Choroid plexus epithelial cell (primary cell): ENCODE measurements at places on chromosomes 4 and X.
A peak's percentile ranks its signal among the peaks of the same experiment; 100 is the strongest.

DNA sequence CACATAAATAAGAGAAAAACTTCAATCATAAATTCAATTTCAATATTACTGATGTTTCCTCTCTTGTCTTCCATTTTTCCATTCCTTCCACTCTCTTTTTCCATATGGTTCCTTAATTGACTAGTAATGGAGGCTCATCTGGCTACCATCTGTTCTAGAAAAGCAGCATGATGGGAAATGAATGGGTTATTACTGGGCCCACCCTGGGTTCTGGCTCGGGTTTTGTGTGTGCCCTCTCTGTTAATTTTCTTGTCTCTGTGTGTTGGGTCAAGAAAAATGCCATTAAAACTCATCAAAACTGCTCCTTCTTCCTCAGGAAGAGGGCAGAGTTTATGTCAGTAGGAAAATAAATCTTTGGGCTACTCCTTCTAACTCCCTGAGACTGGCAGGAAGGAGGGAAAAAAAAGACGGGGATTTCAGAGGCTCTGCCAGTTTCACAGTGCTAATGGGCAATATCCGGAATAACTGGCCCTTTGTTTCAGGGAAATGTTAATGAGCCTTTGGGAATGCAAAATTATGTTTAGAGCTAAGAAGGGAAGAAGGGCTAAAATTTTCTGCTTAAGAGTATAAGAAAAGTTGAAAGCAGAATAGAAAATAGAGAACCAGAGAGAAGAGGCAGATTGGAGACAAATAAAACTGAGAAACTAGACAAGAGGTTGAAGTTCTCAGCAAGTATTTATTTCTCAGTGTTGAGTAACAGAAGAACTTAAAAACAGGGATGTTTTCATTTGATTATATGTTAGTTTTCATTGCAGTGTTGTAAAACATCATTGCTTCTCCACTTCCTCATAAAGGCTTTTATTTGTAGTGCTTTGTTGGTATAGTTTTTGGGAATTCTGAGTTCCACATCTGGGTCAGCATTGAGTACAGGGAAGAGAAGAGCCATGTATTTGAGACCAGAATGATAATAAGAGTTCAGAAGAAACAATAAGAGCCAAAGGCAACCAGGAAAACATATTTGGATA, 19.7 kb downstream of the GABRB1 start:
- no peak for DNase-seq

- DNase-seq: no peak
Observed at GRCh38 chrX:39414290-39414854, 613.1 kb downstream of the MID1IP1 start.

- no peak for DNase-seq
Observed at GRCh38 chr4:40124690-40125089, 68.0 kb downstream of the N4BP2 start.

DNA sequence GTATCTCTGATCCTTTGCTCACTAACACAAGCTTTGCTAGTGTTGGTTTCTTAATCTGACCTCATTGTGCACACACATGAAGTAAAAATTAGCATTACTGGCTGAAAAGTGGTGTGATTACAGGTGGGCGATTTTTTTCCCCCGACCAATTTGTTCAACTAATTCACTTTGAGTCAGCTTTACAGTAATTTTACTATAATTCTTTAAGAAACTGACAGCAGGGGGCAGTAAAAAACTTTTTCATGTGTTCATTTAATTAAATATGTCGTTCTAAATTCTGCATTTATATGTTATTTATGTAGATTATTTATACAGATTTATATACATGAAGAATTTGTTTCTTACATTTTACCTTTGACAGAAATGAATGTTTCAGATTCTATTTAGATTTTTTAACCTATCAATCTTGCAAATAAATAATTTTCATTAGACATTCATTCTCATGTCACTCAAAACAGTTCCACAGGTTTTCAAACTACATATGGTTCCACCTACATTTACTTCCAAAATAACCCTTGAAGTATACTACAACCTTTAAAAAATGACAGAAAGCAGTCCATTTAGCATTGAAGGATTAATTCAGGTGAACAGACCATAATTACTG, 17.5 kb downstream of the PALLD start:
- DNase-seq: peak; percentile 65

DNA sequence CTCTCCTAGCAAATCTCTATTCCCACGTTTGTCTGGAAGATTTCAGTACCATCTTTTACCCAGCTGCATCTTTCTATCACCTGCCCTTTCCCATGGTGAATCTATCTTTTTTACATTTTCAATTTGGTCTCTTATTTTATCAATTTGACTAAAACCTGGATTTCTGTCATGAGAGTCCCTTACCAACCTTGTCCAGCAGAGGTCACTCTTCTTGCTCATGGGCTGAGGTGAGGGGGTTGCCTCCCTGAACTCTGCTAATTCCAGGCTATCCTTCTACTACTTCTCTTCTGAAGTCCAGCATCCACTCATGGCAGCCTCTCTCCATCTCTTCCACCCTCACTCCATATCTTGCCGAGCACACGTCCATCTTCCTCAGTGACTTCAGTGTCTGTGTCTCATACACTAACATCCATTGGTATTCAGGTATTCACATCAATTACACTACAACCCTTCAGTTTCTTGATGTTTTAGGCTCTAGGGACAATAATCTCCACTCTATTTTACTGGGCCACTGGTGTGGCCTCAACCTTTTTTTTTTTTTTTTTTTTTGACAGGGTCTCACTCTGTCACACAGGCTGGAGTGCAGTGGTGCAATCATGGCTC, 17.8 kb upstream of the ZNF827 start:
- DNase-seq: peak; percentile 65

DNA sequence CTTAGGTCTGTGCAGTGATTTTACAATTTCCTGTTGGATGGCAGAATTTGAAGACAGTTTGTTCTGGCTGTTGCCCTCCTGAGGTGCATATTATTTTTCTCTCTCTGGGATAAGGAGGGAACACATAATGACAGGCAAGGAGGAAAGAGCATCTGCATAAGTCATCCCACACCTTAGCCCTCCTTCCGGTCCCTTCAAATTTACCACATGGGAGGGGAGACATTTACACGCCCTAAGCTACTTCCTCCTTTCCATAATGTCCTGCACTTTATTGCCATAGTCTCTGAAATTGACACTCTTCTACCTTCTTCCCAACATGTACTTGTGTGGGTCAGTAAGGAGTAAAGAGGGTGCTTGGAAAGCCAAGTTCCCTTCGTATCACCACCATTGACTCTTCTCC, 13.9 kb downstream of the SMPX start:
- no peak for DNase-seq

- DNase-seq: no peak
Observed at GRCh38 chrX:19137067-19137466, 14.8 kb upstream of the ADGRG2 start.

DNA sequence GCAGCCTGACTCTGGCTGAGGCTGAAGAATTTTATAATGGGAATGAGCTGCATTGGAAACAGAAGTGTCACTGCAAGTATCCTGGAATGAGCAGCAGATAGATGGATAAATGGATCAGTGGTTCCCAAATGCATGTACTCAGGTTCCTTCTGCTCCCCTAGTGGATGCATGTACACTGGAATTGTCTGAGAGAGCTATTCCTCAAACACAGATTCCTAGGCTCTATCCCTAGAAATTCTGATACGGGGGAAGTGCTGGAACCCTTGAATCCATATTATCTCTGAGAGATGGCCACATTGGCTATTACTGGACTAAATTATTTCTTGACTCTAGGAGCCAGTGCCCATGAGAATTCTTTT, 64.8 kb downstream of the TMEM131L start:
- no peak for DNase-seq

DNA sequence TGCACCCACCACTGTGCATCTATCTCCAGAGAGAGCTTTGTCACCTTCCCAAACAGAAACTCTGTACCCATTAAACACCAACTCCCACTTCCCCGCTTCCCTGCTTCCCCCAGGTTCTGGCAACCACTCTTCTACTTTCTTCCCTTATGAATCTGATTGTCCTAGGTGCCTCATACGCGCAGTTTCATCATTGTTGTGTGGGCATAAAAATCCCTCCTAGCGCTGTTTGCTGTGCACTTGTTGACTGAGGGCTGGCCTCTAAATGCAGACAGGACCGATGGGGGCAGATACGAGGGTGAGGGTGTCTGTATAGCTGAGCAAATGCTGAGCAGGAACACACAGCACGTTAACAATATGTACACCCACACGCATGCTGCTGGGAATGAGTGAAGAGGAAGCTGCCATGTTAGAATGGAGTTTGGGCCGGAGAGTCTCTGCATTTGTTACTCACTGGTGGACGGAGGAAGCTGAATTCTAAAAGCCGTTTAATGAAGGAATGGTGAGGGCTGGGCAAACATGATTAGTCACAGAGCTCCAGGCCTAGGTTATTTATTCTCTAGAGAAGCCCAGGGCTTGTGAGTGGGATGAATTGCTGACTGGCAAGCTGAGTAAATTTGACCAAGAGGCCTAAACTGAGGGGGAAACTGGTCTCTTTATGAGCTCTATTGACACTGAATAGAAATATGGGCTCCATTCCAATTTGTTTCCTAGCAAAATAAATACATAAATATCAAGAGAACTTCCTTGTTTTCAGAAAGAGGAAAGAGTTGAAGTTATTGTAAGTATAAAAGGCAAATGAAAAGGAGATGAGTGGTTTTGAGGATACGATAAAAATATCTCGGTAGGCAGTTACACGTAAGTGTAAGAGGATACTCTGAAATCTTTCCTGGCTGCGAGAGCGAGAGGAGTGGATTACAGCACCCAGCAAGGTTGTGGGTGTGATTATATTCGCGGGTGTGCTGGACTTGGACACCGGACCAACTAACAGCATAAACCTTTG, 95.9 kb upstream of the RPS6KA3 start:
- peak; percentile 78 for DNase-seq

GRCh38 chr4:138035781-138036258, 206.3 kb downstream of the SLC7A11 start:
- peak; percentile 84 for DNase-seq

GRCh38 chrX:152600853-152601633, 36.7 kb upstream of the GABRQ start:
- no peak for DNase-seq

- peak; percentile 51 for DNase-seq
Observed at GRCh38 chr4:15438939-15439524, 11.2 kb downstream of the C1QTNF7 start.

- DNase-seq: no peak
Observed at GRCh38 chr4:152325831-152326230, 210.1 kb downstream of the FBXW7 start.

GRCh38 chr4:1626151-1626550, 58.0 kb downstream of the FAM53A start:
- DNase-seq: peak; percentile 30

- peak; percentile 3 for DNase-seq
Observed at GRCh38 chrX:22276781-22277180, 4.1 kb downstream of the CBLL2 start.

- peak; percentile 75 for DNase-seq
Observed at GRCh38 chr4:73593631-73594241, 26.5 kb downstream of the RASSF6 start.

DNA sequence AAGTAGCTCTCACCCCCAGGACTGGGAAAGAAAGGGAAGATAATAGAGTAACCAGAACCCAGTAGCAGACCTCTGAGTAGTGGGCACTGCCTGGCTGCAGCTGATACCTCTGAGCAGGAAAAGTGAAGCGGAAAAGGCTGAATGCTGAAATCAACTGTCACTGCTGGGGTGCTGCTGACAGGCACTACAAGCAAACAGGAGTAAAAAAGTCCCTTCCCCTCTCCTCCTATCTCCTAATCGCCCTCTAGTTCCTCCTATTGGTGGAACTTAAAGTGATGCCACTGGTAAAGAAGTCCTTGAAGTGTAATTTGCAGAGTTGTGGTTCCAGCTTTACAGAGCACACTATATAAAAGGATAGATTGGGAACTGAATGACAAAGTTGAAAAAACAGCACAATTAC, 32.8 kb upstream of the GLRB start:
- DNase-seq: peak; percentile 76

- no peak for DNase-seq
Observed at GRCh38 chr4:17315459-17315858, 196.4 kb downstream of the QDPR start.

GRCh38 chr4:183860731-183861130, 44.4 kb upstream of the STOX2 start:
- no peak for DNase-seq

- DNase-seq: no peak
Observed at GRCh38 chrX:154545673-154546274, 872 bp downstream of the G6PD start.

GRCh38 chr4:17664755-17665154, 50.3 kb downstream of the MED28 start:
- DNase-seq: no peak

DNA sequence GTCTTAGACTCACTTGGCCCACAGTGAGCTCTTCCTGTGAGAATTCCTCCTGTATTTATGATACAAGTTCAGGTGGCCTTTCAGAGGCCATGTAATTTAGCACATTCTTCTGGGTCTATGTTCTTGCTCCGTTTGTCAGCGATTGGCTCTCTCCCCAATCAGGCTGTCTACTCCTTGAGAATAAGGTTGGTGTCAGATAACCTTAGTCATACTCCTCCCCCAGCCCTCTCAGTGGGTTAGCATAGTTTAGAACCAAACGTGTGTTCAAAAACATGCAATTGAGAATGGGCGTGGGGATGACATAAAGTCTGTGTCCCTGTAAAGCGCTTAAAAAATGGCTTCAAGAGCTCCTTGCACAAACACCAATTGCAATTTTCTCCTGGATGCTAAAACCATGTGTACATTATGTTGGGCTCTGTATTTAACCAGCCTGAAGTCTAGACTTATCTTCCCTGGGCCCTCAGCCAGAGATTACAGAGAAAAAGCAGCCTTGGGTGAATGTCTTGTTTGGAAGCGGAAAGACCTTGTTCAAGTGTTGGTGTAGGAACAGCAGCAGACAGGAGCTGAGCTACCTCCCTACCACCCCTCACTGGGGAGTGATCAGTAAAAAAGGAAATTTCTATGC, 9.9 kb upstream of the CT47C1 start:
- DNase-seq: peak; percentile 49

DNA sequence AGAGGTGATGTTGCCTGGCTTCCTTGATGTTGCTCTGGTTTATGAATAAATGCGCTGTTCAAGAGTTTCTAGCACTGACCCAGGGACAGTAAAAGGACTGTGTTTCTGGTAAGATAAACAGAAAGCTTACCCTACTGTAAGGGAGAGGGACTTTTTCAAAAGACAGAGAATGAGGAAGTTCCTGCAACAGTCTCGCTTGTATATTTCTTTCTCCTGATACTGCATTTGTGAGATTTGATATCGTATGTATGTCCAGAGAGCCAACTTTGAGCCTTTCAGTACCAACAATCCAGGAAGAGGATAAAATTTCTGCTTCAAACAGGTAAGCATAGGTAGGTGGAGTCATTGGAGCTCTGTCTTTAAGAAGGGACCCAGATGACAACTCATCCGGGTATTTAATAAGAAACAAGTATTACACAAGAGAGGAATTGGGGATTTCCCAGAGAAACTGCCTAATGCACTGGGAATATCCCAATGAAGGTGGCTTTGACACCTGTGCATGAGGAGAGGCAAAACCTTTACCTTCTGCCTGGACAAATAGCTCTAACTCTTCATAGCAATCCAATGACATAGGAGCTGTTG, 773 bp downstream of the DAPP1 start:
- DNase-seq: no peak

GRCh38 chrX:41837270-41837944, 85.9 kb downstream of the CASK start:
- no peak for DNase-seq

GRCh38 chrX:103776546-103776945, at the start of gene PLP1:
Gene PLP1 (plus strand): TSS chrX:103776840. CDS start chrX:103776996, 156 bp downstream.
- no peak for DNase-seq
